ENCODE measurements at places on chromosomes 4 and X.

DNA sequence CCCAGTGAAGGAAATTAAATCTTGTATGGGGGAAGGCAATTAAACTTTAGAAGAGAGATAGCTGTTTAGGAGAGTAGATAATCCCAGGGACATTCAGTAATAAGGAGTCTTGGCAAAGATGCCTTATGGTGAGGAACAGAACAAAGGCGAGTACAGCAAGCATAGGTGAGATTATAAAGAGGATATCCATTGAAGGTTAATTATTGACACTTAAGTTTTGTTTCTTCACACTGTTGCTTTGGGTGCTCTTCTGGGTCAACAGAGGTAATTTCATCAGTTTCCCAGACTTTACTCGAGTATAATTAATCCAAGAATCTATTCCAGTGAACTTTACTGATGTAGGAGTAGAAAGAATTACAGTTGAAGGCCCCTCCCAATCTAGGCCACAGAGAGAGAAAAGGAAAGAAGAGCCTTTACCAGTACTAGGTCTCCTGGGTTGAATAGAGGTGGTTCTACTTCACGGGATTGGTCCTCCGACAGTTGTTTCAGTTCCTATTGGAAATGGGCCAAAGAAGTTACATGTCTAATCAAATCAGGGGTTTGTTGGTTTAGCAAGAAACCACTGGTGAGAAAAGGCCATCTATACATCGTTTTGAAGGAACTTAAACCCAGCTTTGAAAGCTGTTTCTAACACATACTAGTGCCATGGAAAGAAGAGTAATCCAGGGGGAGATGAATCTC, 27.2 kb downstream of the EPGN start:
- DNase-seq, result no peak

GRCh38 chrX:24828147-24828546, 134.4 kb downstream of the POLA1 start:
- no peak for DNase-seq

GRCh38 chrX:153519569-153520286, 2.3 kb downstream of the ATP2B3 start:
- DNase-seq, result no peak

GRCh38 chr4:68375667-68376559, 26.0 kb upstream of the YTHDC1 start:
- DNase-seq, result peak; percentile 28

GRCh38 chr4:109701566-109702410, 1.5 kb downstream of the CASP6 start:
- DNase-seq, result peak; percentile 17

DNA sequence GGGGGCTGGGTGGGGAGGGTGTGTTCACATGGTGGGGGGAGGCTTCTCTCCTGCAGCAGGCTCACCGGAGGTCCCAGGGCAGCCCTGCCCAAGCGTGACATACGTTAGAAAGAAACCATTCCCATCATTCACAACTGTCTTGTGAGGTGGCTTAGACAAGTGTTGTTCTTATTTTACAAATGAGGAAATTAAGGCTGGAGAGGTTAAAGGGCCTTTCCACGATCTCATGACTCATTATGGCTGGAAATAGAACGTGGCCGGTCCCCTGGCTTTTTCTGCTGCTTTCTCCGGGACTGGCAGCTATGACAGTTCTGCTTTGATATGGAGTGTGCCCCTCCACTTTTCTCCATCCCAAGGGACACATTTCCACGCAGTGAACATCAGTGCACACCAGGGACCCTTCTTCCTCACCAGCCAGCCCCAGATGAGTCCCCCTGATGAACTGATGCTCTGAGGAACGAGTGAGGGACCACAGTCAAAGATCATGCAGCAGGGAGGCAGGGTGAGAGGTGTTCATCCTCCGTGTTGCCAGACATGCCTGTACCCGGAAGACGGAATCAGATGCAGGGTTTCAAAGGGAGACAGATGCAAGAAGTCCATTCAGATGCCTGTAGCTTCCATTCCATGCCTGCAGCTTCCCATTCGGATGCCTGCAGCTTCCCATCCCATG, 64.0 kb upstream of the ACSL1 start:
- no peak for DNase-seq

DNA sequence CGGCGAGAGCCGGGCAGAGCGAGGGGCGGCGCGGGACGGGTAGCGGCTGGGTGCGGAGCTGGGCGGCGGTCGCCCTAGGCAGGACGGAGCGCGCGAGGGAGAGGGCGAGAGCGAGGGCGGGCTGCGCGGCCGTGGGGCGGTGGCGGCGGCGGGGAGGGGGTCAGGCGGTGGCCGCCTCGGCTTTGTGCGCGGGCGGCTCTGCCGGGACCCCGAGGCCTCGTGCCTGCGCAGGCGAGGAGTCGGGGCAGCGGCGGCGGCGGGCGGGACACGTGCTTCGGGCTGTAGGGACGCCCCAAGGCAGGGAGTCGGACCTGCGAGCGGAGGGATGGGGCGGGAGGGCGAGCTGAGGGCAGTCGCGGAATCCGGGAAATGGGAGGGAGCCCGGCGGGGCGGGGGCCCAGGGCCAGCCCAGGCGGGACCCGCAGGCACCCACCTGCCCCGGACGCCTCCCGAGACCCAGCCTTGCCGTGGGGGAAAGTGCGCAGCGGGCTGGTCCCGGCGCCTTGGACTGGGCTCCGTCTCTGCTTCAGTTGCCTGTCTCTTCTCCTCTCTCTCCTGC, 465 bp downstream of the BMPR1B start:
- peak; percentile 3 for DNase-seq

- no peak for DNase-seq
Measured at GRCh38 chr4:46656071-46656470, 253.0 kb downstream of the COX7B2 start.

DNA sequence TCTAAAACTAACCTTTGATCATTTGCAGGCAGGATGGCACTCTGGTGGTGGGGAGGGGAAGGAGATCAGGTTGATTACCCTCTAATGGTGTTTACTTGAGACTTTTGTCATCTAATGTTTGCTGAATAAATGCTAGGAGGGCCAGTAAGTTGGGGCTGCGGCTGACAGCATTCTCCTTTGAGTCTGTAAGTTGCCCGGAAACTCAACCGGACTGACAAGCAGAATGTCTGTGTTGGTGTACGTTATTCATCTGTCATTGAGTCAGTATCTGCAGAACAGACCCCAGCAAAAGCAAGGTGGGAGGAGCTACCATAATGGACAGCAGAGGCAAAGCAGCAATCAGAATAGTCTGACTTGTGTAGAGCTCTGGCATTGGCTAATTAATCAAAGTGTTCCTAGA, 1210.6 kb upstream of the PABPC4L start:
- DNase-seq, result no peak

DNA sequence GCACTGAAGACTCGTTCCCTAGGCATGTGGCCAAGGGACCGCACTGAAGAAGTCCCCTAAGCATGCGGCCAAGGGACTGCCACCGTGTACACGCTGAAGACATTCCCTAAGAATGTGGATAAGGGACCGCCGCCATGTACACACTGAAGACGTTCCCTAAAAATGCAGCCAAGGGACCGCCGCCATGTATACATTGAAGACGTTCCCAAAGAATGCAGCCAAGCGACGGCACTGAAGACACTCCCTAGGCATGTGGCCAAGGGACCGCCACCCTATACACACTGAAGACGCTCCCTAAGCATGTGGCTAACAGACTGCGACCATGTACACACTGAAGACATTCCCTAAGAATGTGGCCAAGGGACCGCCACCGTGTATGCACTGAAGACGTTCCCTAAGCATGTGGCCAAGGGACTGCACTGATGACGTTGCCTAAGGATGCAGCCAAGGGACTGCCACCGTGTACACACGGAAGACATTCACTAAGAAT, 31.5 kb downstream of the DHRSX start:
- DNase-seq, result no peak

GRCh38 chrX:119695535-119696050, 2.6 kb upstream of the SEPTIN6 start:
- no peak for DNase-seq

- no peak for DNase-seq
Measured at GRCh38 chr4:92968556-92968955, 664.8 kb downstream of the GRID2 start.

GRCh38 chr4:28469886-28470285, 1609.2 kb downstream of the STIM2 start:
- no peak for DNase-seq

DNA sequence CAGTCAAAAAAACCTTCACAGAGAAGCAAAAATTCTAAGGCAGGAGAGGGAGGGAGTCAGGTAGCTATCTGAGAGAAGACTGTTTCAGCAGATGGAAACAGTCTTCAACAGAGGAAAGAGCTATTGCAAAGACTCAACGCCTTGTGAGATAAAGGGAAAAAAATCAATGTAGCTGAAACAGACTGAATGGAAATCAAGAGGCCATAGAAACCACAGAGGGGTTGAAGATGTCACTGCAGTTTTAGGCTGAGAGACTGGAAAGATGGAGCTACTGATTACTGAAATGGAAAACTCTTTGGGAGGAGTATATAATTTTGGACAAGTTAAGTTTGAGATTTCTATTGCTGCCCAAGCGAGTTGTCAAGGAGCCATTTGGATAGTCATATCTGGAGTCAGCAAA, 28.4 kb upstream of the CXCL8 start:
- no peak for DNase-seq

GRCh38 chrX:53089224-53089842, 4.6 kb upstream of the KANTR start:
- no peak for DNase-seq

DNA sequence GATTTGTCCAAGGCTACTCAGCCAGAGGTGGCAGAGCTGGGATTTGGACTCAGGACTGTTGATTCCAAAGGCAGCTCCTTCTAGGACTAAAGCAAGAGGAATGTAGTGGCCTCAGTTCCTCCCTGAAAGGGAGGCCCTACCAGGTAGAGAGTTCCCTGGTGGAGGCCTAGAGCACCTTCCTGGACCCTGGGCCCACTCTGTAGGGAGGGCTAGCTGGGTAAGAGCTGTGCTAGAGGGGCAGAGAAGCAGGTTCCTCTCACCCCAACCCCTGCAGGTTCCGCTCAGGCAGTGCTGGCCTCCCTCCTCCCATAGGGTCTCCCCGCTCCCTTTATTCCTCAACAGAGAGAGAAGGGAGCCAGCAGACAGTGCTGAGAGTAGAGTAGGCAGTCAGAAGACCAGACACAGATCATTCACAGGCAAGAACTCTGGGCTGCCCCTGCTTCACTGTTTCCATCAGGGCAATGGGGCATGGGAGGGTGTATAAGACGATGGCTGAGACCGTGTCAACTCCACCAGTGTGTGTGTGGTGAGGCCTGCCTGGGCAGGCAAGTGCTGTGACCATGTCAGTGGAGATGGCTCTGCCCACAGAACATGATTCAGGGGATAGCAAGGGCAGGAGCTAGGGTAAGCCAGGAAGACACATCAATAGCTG, 12.4 kb upstream of the PJA1 start:
- DNase-seq, result no peak

GRCh38 chrX:123184219-123184865, at the start of gene GRIA3:
Gene GRIA3 (plus strand): TSS chrX:123184278. CDS start chrX:123184536, 258 bp downstream.
- DNase-seq, result no peak

GRCh38 chr4:47462799-47463234, 685 bp downstream of the COMMD8 start:
- no peak for DNase-seq

GRCh38 chr4:129429581-129430320, 333.8 kb downstream of the C4orf33 start:
- DNase-seq, result no peak

All from GM12892 (cell line).